ENCODE measurements at places on chromosomes 6 and 20. TPM values are rescaled to one million over a fixed set of nuclear protein-coding genes. Genes with fewer than 3 reads are reported as not detected.

- H3K4me1 ChIP-seq: no peaks in the 10 kb centered on the region
- H3K27ac ChIP-seq: no peak overlapping the region
- no peaks in the 10 kb centered on the region for H3K27me3 ChIP-seq
- no peaks in the 10 kb centered on the region for H3K36me3 ChIP-seq
Observed at GRCh38 chr20:19341348-19342053, 129.1 kb downstream of the SLC24A3 start.

Gene DOK5
- not detected for total RNA-seq

Gene MATN4
- total RNA-seq: not detected

Gene GPLD1
- 0.59 TPM for total RNA-seq

Gene PRDM13
- not detected for total RNA-seq
